Epithelial cell of umbilical artery (primary cell): ENCODE measurements at places on chromosomes 6 and 20. TPM values are rescaled to one million over a fixed set of nuclear protein-coding genes. Genes with fewer than 3 reads are reported as not detected.

The RSPH3 gene
- 1.3 and 1.5 TPM in 2 replicates for total RNA-seq

The ARMH2 gene
- total RNA-seq = not detected in 2 replicates

The SYCP2 gene
- total RNA-seq = 0.30 and 0.32 TPM in 2 replicates

The BTN1A1 gene
- not detected in 2 replicates for total RNA-seq
